ENCODE measurements at places on chromosomes 7 and 10.

- no peak for DNase-seq
Observed at GRCh38 chr10:103125323-103126267, 67.5 kb downstream of the NT5C2 start.

- DNase-seq = no peak
Observed at GRCh38 chr7:94391726-94392392, 2.8 kb upstream of the COL1A2 start.

GRCh38 chr7:117008118-117008885 lies 55.0 kb downstream of the ST7 start:
- DNase-seq = no peak

DNA sequence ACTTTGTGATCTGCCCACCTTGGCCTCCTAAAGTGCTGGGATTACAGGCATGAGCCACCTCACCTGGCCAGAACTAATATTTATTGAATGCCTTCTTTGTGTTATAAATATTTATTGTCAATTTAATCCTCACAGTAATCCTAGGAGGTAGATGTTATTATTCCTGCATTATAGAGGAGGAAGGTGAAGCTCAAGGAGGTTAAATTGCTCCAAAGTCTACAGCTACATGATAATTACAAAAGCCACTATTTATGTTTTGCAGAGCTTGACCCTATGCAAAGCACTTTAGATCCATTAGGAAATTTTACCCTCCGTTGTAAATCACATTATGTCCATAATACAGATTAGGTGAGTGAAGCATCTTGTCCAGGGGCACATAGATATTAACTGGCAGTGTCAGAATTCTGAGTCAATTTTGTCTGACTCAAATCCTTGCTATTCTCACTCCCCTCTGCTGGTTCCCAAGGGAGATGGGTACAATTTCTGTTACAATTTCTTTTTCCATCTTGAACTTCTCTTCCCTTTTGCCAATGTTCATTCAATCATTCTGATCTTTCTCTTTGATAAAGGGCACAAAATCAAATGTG lies 25.7 kb upstream of the CDK14 start:
- no peak for DNase-seq

DNA sequence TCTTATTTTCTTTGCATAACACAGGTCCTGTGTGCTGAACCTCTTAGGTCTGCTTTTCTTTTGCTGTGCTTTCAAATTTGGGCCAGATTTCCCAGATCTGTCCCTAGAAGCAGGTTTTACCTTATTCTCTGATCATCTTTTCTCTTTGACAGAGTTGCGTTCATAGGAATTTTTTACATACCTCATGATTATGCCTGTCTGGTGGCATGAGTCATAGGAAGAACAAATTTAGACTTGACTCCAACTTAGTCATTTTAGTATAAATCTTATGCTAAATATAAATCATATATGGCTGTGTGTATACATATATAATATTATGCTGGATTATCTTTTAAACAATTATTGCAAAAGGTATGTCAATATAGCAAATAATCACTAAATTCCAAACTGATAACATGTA lies 1038.9 kb downstream of the GRM8 start:
- DNase-seq = no peak

DNA sequence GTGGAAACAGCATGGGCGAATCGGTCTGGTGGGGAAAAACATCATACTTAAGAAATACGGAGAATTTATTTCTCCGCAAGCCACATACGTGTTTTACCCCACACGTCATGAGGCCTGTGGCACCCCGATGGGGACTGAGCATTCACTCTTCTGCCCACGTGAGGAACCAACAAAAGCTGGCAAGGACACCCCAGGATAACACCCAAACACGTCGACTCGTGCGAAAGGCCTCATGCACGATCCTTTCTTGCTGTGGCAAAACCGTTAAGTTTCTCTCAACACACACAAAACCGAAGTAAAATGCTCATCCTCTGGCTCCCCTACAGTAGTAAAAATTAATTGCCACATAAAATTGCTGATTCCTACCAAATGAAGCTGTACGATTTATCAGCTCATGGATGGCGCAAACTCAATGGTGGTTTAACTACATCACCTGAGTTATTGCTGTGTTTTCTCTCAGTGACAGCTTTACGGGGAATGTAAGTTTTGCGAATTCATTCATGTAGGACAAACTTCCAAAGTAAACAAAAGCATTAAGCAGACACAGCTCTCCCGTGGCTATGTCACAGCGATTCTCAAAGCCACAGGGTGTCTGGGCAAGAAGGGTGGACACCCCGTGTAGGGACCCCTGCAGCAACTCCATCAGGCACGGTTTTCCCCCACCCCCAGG lies 97.0 kb downstream of the CTBP2 start:
- DNase-seq = no peak

GRCh38 chr7:47024991-47025390 lies 556.9 kb downstream of the TNS3 start:
- DNase-seq = no peak

DNA sequence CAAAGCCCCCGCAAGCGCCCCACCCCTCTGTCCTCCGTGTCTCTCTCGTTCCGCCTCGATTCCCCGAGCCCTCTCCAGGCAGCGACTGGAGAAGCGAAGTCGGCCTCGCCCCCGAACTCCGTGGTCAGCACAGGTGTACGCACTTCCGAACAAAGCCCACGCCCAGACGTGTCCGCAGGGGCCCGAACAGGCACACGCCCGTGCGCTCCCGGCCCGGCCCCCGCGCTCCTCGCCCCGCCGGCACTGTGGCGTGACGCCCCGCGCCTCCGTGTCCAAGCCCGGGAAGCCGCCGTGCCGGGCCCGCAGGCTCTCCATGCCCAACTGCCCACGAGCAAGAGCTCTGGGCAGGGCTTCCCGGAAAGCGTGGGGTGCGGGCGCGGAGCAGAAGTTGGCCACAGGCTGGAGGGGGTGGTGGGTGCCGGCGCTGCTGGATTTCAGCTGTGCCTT lies 662 bp downstream of the NRCAM start:
- no peak for DNase-seq

Data from CD4-positive, alpha-beta T cell treated with Interleukin-6 at 100 ng/mL for 8 hours (primary cell).